ENCODE measurements at places on chromosomes 3 and 15.

DNA sequence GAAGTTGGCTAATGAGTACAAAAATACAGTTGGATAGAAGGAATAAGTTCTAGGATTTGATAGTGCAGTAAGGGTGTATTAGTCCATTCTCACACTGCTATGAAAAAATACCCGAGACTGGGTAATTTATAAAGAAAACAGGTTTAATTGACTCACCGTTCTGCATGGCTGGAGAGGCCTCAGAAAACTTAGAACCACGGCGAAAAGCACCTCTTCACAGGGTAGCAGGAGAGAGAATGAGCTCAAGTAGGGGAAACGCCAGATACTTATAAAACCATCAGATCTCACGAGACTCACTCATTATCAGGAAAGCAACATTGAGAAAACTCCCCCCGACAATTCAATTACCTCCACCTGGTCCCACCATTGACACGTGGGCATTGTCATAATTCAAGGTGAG, 483.3 kb downstream of the TUSC7 start:
- no peaks in the 10 kb centered on the region for H3K4me1 ChIP-seq
- no peaks in the 10 kb centered on the region for H3K27me3 ChIP-seq
- DNase-seq = no peak
- no peak overlapping the region for H3K27ac ChIP-seq

DNA sequence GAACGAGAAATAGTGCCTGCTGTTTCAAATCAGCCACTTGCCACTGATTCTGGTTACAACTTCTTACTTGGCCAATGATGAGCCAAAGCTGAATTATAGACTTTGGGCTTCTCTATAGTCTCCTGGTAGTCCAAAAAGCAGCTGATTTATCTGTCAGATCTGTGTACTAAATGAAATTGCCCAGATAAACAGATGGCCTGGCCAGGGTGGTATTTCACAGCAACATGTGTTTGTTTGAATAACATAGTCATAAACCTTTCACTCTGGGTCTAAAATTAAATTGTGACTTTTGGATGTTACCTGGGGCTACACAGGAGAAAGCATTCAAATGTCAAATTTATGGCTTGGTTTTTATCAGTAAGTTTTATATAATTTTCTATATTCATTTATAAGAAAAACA, 147.0 kb downstream of the NECTIN3 start:
- H3K27ac ChIP-seq = no peak overlapping the region
- no peak for DNase-seq
- no peaks in the 10 kb centered on the region for H3K27me3 ChIP-seq
- H3K4me3 ChIP-seq = no peak overlapping the region

DNA sequence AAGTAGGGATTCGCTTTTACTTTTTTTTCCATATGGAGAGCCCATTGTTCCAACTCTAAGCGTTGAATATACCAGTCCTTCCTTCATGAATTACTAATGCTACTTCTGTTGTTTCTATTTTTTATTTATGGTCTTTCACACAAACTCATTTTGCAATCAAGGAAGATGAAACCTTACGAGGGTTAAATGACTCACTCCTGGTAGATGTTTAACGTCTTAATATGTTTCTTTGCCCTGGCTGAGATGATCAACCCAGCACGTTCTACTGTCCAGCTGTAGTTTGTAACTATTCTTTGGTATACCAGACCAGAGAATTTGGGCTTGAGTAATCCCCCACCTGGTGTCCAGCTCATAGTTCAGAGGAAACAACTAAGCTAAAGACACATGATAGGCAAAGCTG, 23.1 kb downstream of the CDCP1 start:
- no peak overlapping the region for H3K27ac ChIP-seq
- H3K4me1 ChIP-seq = peaks cover 38% of the 10 kb centered on the region
- no peaks in the 10 kb centered on the region for H3K36me3 ChIP-seq

DNA sequence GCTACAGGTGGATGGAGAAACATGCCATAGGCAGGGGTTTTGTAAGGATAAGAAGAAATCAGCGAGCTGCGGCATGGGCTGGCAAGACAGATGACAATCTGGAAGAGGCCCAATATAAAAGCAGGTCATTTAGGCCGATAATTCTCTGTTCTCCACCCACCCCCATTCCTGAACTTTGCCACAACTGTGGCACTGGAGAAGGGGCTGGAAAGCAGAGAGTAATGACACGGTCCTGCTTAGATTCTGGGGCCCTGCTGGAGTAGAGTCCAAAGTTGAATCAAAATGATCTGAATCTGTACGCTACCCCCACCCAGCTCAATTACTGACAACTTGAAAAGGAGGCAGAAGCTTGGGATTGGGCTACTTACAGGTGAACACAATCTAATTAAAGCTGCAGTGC, 18.4 kb upstream of the BUB1B start:
- H3K36me3 ChIP-seq = no peaks in the 10 kb centered on the region
- H3K4me1 ChIP-seq = no peaks in the 10 kb centered on the region
- H3K27me3 ChIP-seq = no peaks in the 10 kb centered on the region
- H3K4me3 ChIP-seq = no peak overlapping the region

DNA sequence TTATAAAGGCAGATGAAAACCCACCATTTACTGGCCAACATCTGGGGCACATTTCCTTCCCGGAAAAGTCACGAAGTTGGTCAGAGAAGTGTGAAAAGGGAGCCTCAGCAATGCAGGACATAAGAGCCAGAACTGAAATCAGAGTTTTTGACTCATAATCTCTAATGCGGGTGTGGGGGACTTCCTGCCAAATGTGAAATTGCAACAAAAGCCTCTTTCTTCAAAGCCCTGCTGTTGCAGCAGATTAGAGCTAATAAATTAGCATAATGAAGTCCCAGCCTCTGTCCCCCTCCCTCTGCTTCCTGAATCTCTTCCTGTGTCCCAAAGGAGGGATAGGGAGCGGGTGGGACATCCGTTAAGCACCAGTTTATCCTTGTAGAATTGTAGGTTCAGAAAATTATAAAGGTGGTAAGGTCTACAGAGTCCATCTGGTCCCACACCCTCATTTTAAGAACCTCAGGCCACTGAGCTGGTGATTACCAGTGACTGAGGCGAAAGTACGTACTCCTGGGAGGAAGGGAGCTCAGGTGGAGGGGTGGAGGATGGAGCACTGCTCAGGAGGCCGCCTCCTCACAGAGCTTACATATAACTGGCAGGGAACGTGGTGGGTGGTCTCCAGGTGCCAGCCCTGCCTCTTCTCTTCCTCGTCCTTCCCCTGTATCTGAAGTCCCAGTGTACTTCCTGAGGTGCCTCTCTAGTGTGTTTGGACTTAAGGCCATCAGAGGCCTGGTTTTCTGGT, 35.0 kb downstream of the ST6GAL1 start:
- H3K4me3 ChIP-seq = no peak overlapping the region
- DNase-seq = no peak
- H3K4me1 ChIP-seq = peaks cover 8% of the 10 kb centered on the region

DNA sequence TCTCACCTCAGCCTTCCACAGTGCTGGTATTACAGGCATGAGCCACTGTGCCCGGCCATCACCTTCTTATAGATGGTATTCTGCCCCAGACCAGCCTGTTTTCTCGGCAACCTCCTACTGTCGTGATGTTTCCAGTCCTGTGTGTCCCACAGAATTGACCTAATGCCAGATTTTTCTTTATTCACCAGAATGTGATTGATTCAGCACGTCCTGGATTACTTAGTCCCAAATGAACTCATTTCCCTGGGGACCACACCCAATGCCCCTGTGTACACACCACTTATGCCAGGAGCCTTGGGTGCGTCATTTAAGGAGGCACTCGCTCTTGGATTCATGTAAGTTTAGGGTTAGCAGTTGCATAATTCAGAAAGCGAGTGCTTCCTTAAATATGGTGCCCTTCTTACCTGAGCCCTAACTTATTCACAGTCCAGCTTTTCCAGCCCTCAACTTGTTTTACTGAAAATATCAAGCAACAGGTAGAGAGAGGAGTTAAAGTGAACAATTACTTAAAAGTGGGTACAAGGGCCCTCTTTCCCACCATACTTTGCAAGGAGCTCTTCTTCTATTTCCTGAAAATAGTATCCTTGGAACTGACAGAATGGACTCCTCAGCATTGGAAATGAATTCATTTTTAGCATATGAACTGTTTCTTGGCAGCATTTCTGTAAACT, 64.6 kb upstream of the UBE2E1 start:
- no peaks in the 10 kb centered on the region for H3K27me3 ChIP-seq
- H3K36me3 ChIP-seq = no peaks in the 10 kb centered on the region
- H3K4me1 ChIP-seq = peaks cover 27% of the 10 kb centered on the region
- no peak overlapping the region for H3K27ac ChIP-seq
- DNase-seq = peak; percentile 75
- H3K4me3 ChIP-seq = no peak overlapping the region

- peaks cover 29% of the 10 kb centered on the region for H3K36me3 ChIP-seq
- H3K27me3 ChIP-seq = no peaks in the 10 kb centered on the region
- peaks cover 33% of the 10 kb centered on the region for H3K4me1 ChIP-seq
- DNase-seq = peak; percentile 68
- no peak overlapping the region for H3K27ac ChIP-seq
- no peak overlapping the region for H3K4me3 ChIP-seq
Observed at GRCh38 chr3:15557511-15557946, 36.0 kb upstream of the COLQ start.

GRCh38 chr3:69332934-69333333, 53.0 kb downstream of the FRMD4B start:
- no peak for DNase-seq
- H3K27me3 ChIP-seq = no peaks in the 10 kb centered on the region
- no peak overlapping the region for H3K4me3 ChIP-seq
- H3K27ac ChIP-seq = no peak overlapping the region
- H3K36me3 ChIP-seq = no peaks in the 10 kb centered on the region
- peaks cover 20% of the 10 kb centered on the region for H3K4me1 ChIP-seq

- DNase-seq = peak; percentile 90
- H3K4me3 ChIP-seq = peak overlapping the region; percentile 22
- peak overlapping the region; percentile 100 for H3K27ac ChIP-seq
- peaks cover 27% of the 10 kb centered on the region for H3K4me1 ChIP-seq
- no peaks in the 10 kb centered on the region for H3K27me3 ChIP-seq
Observed at GRCh38 chr15:63135804-63136203, 14.1 kb downstream of the LACTB start.

DNA sequence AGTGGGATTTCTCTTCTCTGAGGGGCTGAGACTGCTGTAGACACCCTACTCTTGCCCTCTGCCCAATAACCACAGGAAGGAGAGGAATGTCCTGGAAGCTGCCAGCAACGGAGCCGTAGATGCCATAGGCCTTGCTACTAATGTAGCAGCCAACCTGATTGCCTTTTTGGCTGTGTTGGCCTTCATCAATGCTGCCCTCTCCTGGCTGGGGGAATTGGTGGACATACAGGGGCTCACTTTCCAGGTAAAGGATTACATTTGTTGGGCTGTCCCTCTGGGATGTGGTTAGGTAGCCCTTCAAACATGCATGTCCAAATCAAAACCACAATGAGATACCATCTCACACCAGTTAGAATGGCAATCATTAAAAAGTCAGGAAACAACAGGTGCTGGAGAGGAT, 16.1 kb downstream of the SLC28A2 start:
- no peaks in the 10 kb centered on the region for H3K27me3 ChIP-seq
- H3K27ac ChIP-seq = no peak overlapping the region
- H3K36me3 ChIP-seq = no peaks in the 10 kb centered on the region

DNA sequence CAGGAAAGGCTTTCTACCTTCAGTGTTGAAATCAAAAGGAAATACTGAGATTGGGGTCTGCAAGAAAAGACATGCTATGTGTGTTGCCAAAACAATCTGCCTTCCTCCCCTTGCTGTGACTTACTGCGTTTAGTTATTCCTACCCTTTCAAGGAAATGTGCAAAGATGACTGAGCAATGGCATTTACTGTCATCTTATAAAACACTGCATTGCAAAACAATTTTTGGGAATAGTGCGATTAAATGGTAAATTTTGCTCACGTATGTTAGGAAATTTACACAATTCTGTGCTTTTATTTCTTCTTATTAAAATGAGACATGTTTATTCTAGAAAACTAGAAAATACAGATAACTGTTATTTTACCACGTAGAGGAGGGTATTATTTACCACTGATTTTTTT, 45.8 kb downstream of the PDE8A start:
- H3K27ac ChIP-seq = no peak overlapping the region
- H3K27me3 ChIP-seq = no peaks in the 10 kb centered on the region
- H3K4me3 ChIP-seq = no peak overlapping the region
- H3K4me1 ChIP-seq = peaks cover 13% of the 10 kb centered on the region
- no peaks in the 10 kb centered on the region for H3K36me3 ChIP-seq

- H3K27ac ChIP-seq = no peak overlapping the region
- H3K4me1 ChIP-seq = no peaks in the 10 kb centered on the region
- H3K4me3 ChIP-seq = no peak overlapping the region
- no peaks in the 10 kb centered on the region for H3K36me3 ChIP-seq
- H3K27me3 ChIP-seq = no peaks in the 10 kb centered on the region
Observed at GRCh38 chr3:62951037-62951613, 75.9 kb upstream of the CADPS start.

DNA sequence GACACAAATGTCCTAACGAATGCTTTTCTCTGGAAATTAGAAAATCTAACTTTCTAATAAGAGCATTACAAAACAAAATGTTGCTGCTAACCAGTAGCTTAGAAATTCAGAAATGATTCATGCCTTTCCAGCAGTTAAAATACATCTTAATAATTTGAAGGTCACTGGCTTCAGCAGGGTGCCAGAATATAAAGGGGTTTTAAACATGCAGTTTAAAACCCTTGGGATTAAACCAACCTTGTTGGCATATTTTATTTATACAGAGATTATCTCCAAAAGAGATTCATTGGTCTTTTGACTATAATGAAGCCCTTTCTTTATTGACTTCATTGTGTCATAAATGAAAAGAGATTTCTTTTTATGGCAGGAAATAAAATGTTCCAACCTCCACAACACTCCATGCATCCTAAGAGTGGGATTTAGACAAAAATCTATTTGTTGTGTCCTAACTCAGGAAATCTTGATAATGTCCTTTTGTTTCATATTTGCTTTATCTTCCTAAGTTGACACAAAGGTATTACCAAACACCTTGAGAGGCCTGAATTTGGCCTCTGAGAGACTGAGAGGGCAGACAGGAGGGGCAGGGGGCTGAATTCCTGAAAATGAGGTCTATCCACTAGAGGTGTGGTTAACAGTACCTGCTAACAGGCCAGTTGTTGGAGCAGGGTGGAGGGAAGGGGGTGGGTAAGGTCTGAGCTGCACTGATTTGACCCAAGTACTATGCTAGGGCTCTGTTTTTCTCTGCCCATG, 124.4 kb downstream of the FEZF2 start:
- no peaks in the 10 kb centered on the region for H3K36me3 ChIP-seq
- no peak overlapping the region for H3K4me3 ChIP-seq
- DNase-seq = no peak
- no peak overlapping the region for H3K27ac ChIP-seq
- H3K4me1 ChIP-seq = no peaks in the 10 kb centered on the region

GRCh38 chr3:44326515-44326914, 12.1 kb upstream of the TCAIM start:
- no peak overlapping the region for H3K4me3 ChIP-seq
- no peaks in the 10 kb centered on the region for H3K4me1 ChIP-seq
- no peak for DNase-seq
- H3K27me3 ChIP-seq = no peaks in the 10 kb centered on the region
- H3K36me3 ChIP-seq = no peaks in the 10 kb centered on the region
